ENCODE measurements at places on chromosomes 2 and 18.

DNA sequence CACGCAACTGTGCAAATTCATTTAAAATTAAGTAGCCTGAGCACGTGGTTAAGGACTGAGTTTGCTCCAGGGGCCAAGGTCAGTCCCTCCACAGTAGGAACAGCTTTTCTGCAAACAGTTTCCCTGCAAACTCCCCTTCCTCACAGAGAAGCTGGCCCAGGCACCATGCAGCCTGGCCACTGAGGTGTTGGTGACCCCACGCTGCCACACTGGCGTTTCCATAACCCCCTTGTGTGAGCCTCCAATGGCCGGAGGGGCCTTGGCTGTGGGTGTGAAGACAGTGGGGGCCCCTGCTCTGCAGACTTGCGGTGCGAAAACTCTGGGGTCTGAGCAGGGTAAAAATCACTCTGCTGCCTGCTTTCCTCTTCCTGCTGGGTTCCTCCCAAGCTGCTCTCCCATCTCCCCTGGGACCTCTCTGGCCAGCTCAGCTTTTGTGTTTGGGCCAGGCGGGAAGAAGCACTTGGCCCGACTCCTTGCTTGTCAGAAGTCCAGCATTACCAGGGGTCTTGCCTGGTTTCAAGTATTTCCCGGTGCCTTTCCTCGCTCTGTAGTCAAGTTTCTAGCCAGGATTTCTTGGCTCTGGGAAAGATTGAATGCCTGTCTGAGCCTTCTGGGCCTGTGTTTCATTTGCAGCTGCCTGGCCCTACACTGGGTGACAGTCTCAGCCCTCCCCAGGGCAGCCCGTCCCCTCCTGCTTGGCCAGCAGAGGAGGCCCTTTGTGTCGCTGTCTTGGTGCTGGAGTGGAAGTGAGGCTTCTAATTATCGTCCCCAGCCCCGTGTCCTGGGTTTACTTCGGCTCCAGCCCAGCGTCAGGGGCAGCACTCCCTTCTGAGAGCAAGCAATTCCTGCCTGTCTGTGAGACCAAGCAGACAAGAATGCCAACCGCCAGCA is 131.4 kb upstream of the SLC1A4 start:
- no peak for DNase-seq

GRCh38 chr18:4004183-4004829 is 450.8 kb downstream of the DLGAP1 start:
- no peak for DNase-seq

GRCh38 chr2:46304635-46305034 is 7.4 kb downstream of the EPAS1 start:
- no peak for DNase-seq

GRCh38 chr2:199118673-199119112 is 339.0 kb downstream of the SATB2 start:
- DNase-seq = no peak

GRCh38 chr2:102558463-102558862 is 60.9 kb upstream of the SLC9A2 start:
- DNase-seq = no peak

Data from memory B cell (primary cell).